Activated CD4-positive, alpha-beta T cell treated with anti-CD3 and anti-CD28 coated beads, Interleukin-2, amount 10 ng/mL, durations not matched to agents 24 days and 14 days (primary cell): ENCODE measurements at places on chromosomes 2 and 18.

- no peak for DNase-seq
These were observed 133.7 kb downstream of the COL6A3 start for GRCh38 chr2:237280229-237280628.

- DNase-seq, result peak; percentile 89
These were observed 80.0 kb downstream of the GFPT1 start for GRCh38 chr2:69306822-69307578.

DNA sequence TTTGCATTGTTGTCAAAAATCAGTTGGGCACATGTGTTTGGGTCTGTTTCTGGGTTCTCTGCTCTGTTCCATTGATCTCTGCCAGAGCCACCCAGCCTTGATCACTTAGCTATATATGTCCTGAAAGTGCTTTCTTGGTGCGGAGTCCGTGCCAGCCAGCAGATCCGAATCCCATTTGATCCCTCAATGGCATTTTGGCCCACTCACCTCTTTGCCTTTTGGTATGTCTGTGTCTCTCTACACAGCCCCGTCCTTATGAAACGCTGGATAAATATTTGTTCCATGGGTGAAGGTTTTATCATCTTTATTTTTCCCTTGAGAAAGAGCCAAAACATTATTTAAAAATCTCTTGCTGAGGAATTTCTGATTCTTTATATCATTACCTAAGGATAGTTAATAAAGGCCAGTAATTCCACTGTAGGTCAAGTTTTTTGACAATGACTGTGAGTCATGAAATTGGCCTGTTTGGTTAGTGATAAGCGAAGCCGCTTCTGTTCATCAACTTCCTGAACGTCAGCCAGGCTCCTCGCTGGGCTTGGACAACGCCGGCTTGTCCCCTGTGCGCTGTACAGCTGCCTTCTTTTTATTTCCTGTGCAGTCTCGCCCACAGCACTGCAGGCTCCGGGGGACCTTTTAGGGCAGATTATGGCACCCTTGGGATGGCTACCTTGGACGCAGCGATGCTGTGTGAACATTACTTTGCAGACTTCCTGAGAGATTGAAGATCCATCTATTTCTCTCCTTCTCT is 24.9 kb downstream of the MTCL1 start:
- DNase-seq, result no peak

DNA sequence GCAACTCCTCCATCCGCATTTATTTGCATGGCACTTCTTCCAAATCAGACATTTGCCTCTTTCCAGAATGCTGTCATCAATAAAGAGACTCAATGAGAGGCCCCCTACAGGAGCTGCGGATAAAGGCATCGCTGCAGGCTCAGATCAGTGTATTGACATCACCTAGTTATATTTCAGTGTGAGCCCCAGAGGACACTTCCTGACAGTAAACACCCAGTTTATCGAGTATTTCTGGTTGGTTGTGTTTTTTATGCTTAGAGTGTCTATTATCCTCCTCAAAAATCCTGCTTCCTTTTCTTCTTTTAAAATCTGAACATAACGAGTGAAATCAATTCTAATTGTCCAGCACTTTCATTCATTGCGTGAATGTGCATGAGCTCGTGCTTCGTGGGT is 38.8 kb downstream of the NRP2 start:
- DNase-seq, result no peak
